ENCODE measurements at places on chromosomes 13 and 19.

GRCh38 chr19:36169084-36169760, 17.0 kb upstream of the COX7A1 start:
- DNase-seq, result no peak

DNA sequence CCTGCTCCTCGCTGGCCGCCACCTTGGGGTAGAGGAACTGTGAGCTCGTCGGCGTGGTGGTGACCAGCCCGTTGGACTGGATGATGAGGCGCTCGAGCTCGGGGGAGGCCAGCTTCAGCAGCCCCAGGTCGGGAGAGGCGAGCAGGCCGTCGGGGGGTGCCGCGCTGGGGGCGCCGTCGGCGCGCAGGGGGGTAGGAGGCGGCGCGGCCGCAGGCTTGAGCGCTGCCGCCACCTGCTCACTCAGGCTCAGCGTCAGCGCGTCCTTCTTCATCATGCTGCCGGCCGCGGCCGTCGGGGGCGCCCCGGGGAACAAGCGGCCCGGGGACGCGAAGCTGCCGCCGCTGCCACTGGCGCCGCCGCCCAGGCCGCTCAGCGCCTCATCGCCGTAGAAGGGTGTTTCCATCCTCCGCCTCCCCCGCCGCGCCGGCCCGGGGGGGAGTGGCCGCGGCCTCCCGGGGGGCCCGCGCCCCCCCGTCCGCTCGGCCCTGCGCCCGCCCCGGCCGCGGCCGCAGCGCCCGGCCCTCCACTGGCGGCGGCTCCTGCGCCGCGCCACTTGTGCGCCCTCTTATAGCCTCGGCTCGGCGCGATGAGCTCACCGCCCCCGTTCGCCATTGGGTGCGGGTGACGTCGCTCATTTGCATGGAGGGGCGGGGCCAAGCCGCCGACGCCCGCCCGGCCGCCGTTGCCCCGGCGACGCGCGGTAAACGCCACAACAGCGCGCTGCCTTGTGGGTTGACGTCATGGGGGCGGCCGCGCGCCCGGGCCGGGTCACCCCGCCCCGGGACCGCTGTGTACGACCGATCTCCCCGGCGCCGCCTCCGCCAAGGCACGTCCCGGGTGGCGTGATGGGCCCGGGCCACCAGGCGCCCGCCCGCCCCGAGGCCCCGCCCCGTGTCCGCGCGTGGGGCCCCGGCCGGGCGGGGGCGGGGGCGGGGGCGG, at the start of gene JUND:
JUND (minus strand) TSS at position 541 of the 939 bp plus-strand sequence; CDS start at position 403, 138 bp downstream.
- DNase-seq, result peak; percentile 96

DNA sequence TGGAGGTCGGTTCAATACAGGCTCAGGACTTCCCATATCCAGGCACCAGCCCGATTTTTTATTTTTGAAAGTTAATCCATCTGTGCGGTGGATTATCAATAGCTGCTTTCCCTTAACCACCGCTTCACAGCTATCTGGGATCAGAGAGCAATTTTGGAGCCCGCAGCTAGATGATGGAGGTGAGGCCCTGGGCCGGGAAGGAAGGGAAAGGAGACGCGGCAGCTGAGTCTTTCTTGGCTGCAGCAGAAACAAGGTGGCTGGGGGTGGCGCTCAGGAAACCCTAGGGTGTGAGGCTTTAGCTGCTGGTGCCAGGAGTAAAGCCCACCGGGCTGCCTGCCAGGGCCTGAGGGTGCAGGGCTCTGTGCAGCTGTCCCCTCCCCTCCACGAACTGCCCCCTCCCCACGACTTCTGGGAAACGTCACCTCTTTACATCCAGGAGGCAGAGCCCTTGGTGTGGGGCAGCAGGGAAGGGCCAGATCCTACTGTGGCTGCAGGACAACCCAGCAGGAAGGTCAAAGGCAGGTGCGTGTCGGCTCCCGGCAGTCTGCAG, 307.0 kb downstream of the ZNF536 start:
- DNase-seq, result no peak

DNA sequence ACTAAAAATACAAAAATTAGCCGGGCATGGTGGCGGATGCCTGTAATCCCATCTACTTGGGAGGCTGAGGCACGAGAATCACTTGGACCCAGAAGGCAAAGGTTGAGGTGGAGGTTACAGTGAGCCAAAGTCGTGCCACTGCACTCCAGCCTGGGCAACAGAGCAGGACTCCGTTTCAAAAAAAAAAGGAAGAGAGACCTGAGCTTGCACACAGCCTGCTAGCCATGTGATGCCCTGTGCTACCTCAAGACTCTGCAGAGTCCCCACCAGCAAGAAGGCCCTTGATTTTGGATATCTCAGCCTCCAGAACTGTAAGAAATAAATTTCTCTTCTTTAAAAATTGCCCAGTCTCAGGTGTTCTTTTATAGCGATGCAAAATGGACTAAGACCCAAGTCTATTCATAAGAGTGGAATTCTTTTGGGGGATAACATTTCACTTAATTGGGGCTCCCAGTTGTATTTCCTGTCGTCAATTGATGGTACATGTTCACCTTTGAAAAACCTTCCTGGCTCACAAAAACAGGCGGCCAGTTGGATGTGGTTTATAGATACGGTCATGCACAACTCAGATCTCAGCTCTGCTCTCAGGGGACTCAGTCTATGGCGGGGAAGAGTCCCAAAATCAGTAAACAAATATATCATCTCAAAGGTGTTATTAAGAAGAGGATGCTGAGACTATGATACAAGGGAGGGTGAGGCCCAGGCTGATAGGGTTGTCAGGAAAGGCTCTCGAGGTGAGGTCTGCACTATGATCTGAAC, 2.4 kb upstream of the CHERP start:
- no peak for DNase-seq

- no peak for DNase-seq
Measured at GRCh38 chr13:105740739-105741138, 794.7 kb downstream of the EFNB2 start.

DNA sequence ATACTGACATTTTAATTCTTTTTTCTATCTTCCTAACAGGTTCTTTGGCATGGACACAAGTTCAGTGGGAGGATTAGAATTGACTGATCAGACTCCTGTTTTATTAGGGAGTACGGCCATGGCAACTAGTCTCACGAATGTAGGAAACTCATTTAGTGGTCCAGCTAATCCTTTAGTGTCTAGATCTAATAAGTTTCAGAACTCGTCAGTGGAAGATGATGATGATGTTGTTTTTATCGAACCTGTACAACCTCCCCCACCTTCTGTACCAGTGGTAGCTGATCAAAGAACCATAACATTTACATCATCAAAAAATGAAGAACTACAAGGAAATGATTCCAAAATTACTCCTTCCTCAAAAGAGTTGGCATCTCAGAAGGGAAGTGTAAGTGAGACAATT, 34.5 kb downstream of the ZMYM2 start:
- no peak for DNase-seq

- no peak for DNase-seq
Measured at GRCh38 chr13:85486663-85487062, 312.6 kb downstream of the SLITRK6 start.

- DNase-seq, result peak; percentile 63
Measured at GRCh38 chr13:49679246-49679645, 12.0 kb downstream of the EBPL start.

DNA sequence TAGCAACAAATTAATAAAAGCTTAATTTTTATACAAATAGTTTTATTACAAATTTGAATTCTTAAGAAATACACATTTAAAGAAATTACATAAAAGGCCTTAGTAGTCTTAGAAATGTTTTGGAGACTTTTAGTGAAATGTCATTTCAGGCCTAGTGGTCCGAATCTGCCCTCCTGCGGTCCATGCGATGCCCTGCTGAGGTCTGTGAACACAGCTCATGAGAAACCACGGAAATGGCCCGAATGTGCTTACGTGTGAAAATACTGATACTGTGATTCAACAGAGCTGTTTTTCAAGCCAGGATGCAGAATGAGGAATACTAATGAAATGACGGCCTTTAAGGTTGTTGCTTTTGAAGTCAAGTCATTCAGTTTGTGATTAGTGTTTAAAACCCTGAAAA, 157.9 kb downstream of the COL4A1 start:
- DNase-seq, result no peak

DNA sequence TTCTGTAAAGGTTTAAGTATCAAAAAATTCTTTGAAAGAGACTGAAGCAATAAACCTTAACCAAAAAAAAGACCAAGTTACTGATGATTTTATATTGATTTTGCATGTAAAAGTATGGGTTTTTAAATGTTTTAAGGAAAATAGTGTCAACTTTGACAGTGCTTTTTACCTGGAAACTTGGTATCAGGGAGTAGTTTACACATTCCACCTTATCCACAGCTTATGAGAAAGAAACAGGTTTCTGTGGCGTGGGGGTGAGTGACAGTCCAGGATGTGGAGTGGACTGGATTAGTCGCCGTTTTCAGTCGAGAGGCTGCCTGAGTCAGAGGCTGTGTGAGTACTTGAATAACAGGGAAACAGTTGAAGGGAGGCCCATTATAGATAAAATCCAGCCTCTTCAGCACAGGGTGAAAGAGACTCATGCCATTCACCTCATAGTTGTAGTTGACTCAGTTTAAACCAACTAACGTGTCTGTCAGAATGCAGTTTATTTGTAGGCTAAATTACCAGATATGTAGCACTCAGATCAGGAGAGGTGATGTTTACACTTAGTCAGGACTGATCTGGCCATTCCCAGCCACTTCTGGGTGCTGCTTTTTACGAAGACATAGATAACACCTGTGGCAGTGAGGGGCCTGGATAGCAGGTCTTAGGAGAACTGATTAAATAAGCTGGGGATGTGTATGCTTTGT, 595 bp upstream of the GPR183 start:
- DNase-seq, result peak; percentile 51

DNA sequence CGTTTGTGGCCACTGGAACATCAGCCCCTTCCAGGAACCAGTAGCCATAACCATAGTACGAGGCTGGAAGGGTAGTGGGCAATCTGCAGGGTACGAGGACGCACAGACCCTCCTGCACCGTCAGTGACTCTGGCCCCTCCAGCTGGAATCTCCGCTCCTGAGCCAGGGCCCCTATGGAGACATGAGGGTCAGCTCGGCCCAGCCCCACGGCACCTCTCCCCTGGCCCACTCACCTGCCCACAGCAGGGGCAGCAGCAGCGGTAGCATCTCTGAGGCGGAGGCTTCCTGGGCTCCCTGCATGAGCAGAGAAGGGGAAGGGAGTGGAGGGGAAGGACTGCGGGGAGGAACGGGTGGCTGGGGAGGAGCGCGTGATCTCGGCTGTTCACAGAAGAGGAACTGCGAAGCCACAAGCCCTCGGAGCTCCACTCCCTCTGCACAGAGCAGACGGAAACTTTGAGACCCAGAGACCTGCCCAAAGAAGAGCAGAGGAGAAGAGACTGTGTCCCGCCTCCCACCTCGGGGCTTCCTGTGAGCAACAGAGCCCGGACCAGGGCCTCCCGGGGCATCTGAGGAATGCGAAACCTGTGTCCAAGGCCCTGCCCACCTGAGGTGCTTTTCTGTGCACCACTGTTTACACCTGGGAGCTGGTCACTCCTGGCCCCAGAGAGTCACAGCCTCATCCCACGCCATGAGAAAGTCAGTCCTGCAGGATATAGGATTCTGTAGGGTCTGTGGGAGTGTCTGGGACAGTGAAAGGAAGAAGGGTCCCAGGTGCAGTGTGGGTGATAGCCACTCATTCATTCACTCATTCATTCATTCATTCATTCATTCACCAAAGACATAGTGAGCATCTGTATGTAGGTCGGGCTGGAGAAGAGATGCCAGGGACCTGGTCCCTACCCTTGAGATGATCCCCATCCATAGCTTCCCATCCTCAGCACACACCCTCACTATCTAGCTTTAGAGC, at the start of gene SIGLEC6:
SIGLEC6 (minus strand) TSS at position 322 of the 967 bp plus-strand sequence; CDS start at position 300, 22 bp downstream.
- peak; percentile 78 for DNase-seq

DNA sequence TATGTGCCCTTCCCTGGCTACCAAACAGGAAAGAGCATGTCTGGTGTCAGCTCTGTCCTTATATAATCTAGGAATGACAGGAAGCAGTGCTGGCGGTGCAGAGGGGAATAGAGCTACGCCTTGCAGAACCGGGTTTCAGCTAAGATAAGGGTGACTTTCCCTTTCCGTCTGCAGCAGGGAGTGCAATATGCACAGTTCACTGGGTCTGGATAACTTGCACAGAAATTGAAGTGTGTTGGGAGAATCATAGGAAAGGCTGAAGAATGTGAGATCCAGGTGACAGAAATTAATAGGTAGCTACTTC, 90.0 kb upstream of the TSHZ3 start:
- no peak for DNase-seq

DNA sequence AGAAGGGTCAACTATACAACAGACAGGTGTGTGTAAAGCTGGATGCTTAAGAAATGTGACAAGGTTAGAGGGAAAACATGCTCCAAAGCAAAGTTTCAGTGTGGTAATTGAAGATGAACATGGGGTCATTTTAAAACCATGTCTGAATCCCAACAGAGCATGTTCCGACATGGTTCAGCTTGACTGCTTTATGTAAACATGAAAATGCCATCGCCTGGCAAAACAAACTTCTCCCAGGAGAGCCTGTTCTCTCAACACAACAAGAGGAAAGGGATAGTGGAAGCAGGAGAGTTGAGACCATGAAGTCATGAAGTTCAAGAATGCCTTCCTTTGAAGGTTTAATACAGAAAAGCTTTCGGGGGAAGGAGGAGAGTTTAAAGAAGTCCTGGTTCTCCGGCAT, 85.8 kb downstream of the EPSTI1 start:
- no peak for DNase-seq

- DNase-seq, result peak; percentile 64
Measured at GRCh38 chr13:43835701-43836100, 43.8 kb downstream of the CCDC122 start.

- DNase-seq, result no peak
Measured at GRCh38 chr19:3765121-3765520, 2.6 kb downstream of the MRPL54 start.

GRCh38 chr19:33301144-33301899, 1.0 kb downstream of the CEBPA start:
- DNase-seq, result no peak

DNA sequence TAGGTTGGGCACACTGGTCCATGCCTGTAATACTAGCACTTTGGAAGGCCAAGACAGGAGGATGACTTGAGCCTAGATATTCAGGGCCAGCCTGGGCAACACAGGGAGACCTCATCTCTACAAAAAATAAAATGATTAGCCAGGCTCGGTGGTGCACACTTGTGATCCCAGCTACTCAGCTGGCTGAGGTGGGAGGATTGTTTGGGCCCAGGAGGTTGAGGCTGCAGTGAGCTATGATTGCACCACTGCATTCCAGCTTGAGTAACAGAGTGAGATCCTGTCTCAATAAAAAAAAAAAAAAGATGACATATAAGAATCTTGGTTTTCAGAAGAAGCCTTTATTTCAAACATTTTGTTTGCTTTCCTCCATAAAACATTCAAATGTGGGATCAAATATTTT, 178.0 kb downstream of the LIG4 start:
- no peak for DNase-seq

GRCh38 chr13:40780822-40781401, 8.5 kb upstream of the SLC25A15 start:
- DNase-seq, result no peak

GRCh38 chr13:47929156-47929555, 71.9 kb downstream of the SUCLA2 start:
- DNase-seq, result no peak

Data from hematopoietic multipotent progenitor cell treated with erythropoietin and hydrocortisone succinate and interleukin-3 and kit ligand, for 8 days (in vitro differentiated cells).